ENCODE measurements at places on chromosomes 3 and 15. TPM values are rescaled to one million over a fixed set of nuclear protein-coding genes. Genes with fewer than 3 reads are reported as not detected.

The CPN2 gene
- polyA plus RNA-seq, result 0.72 TPM

The ANKRD34C gene
- polyA plus RNA-seq, result 0.15 TPM

The LRRC34 gene
- polyA plus RNA-seq, result 0.91 TPM

The SERINC4 gene
- 0.42 TPM for polyA plus RNA-seq

The NIT2 gene
- polyA plus RNA-seq, result 19.7 TPM

The CNTN3 gene
- 2.7 TPM for polyA plus RNA-seq

The TUSC7 gene
- polyA plus RNA-seq, result not detected

The GOLGA8J gene
- polyA plus RNA-seq, result not detected

The ZNF385D gene
- 7.9 TPM for polyA plus RNA-seq

The CCDC13 gene
- polyA plus RNA-seq, result 1.1 TPM

The GOLGA8K gene
- polyA plus RNA-seq, result 0.32 TPM

The NANOGP8 gene
- polyA plus RNA-seq, result 0.34 TPM

The HHLA2 gene
- polyA plus RNA-seq, result 0.08 TPM

The ABI3BP gene
- 9.4 TPM for polyA plus RNA-seq

The TGM5 gene
- polyA plus RNA-seq, result not detected

The RLBP1 gene
- polyA plus RNA-seq, result not detected

The MEX3B gene
- polyA plus RNA-seq, result 1.3 TPM

The BTLA gene
- polyA plus RNA-seq, result not detected
